Cortex of kidney (tissue), 1 donor: ENCODE measurements at places on chromosomes 13 and 19.

DNA sequence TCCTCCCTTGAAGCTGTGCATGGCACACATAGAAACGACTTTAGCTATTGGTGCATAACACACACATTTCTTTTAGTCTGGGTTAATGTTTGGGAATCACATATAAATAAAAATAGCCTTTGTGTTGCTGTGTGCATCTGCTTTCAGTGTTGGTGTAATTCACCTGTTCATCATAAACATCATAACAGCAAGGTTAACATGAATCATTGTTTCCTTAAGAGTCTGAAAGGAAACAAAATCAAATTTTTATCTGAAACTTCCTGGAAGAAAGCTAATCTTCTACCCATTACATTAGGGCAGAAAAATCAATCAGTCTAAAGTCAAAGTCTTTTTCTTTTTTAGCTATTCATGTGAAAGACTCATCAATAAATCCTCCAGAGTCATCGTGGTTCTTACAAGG, 35.0 kb upstream of the TNFSF11 start:
- DNase-seq = no peak

DNA sequence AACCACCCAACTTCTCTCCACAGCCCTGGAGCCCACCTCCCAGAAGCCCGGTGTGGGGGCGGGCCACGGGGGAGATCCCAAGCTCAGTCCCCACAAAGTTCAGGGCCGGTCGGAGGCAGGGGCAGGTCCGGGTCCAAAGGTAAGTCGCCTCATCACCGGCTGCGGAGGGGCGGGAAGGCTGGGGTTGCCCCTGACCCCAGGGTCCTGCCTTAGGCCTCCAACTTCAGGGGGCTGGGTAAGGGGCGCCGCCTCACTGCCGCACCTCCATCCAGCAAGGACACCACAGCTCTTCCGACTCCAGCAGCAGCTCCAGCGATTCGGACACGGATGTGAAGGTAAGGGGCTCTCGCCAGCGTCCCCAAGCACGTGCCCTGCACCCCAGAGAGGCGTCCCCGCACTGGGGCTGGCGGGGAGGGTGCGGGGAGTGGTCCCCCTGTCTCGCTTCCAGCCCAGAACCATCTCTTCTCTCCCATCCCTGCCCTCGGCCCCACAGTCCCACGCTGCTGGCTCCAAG, 358 bp downstream of the C19orf33 start:
- DNase-seq = no peak

- no peak for DNase-seq
Measured at GRCh38 chr19:55398200-55398925, 9.2 kb downstream of the UBE2S start.

GRCh38 chr13:24713022-24713421, 32.8 kb downstream of the ATP12A start:
- DNase-seq = no peak

DNA sequence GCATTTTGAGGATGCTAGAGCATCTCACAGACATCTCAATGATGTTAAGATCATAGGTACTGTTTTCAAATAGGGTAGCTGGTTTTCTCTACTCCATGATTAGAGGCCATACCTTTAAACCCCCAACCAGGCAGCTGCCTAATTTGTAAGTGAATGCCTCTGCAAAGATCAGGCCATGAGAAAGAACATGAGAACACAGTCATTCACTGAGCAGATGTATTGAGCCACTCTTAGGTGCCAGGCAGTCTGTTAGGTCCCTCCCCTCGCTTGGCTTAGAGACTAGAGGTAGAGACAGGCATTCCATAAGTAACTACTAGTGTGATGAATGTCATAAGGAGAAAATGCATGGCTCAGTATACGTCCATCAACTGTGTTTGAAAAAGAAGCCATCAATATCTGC, 410.0 kb downstream of the FGF9 start:
- no peak for DNase-seq

GRCh38 chr19:14542711-14543328, 13.4 kb downstream of the TECR start:
- DNase-seq = no peak

GRCh38 chr19:11507370-11508078, 1.9 kb upstream of the ZNF653 start:
- no peak for DNase-seq

- DNase-seq = no peak
Measured at GRCh38 chr13:97344265-97345175, 89.4 kb upstream of the RAP2A start.

DNA sequence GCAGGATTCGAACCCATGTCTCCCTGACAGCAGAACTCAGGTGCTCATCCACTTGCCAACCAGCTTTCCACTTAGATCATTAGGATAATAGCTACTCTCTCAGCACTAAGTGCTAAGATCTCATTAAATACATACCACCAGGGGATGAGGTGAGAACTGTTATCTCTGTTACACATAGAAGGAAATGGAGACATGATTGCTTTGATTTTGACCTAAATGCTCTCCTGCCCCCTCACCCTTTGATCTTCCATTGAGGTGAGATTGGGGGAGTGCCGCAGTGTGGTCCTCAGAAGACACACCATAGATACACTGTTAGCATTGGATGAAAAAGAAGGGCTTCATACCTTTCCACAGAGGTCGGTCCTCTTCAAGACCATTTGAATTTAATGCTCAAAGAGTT, 38.9 kb upstream of the NPAS1 start:
- no peak for DNase-seq

DNA sequence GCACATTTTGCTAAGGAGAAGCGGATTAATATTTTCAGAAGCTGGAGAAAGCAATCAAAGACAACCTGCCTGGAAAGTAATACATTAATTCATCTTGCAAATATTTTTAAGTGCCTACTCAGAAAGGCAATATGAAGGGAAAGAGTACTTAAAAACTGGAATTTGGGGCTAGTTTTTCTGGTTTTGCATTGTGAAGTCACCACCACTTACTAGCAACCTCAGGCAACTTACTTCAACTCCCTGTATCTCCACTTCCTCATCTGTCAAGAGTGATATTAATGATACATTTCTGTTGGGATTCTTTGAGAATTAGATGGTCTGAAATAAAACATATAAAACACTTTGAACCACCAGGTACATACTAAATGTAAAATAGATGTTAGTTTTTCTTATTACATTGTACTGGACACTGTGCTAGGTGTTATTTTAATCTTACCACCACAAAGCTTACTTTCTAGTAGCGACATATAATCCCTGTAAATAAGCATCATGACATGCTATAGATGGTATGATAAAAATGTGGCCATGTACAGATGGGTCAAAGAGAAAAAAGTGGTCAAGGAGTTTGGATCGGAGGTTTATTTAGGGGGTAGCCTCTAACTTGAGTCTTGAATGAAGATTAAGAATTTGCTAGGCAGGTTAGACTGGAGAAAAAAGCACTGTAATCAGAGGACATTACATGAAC, 101.2 kb downstream of the SPRY2 start:
- DNase-seq = no peak

- no peak for DNase-seq
Measured at GRCh38 chr19:5289060-5289990, 51.3 kb downstream of the PTPRS start.

DNA sequence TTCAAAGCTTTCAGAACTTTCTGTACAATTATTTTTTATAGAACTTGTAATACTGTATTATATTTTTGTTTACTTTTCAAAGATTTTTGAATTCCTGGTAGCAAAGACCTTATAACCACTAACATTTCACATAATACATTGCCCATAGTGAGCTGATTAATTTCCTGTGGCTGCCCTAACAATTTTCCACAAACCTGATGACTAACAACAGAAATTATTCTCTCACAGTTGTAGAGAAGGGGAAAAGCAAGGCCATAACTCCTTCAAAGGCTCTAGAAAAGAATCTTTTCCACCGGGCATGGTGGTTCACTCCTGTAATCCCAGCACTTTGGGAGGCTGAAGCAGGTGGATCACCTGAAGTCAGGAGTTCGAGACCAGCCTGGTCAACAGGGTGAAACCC, 19.1 kb downstream of the KLF12 start:
- no peak for DNase-seq

DNA sequence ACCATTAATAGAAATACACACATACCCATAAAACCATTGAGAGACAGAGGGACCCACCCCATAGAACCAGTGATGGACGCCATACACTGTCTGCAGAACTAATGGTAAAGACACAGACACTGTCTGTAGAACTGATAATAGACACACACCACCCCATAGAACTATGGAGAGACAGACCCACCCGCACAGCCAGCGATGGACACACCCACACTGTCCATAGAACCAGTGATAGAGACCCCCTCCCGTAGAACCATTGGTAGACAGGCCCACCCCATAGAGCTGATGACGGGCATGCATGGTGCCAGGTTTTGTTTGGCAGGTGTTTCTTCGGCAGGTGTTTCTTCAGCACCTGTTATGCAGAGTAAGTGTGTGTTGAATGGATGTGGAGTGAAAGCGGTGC, 88.3 kb upstream of the TEX29 start:
- no peak for DNase-seq

- DNase-seq = no peak
Measured at GRCh38 chr19:29999490-29999889, 57.5 kb downstream of the URI1 start.

GRCh38 chr19:39407660-39408391, 1.2 kb downstream of the ZFP36 start:
- DNase-seq = no peak

GRCh38 chr13:57286511-57287098, 119.6 kb downstream of the PRR20E start:
- no peak for DNase-seq

- no peak for DNase-seq
Measured at GRCh38 chr19:29277102-29277501, 64.2 kb upstream of the UQCRFS1 start.

DNA sequence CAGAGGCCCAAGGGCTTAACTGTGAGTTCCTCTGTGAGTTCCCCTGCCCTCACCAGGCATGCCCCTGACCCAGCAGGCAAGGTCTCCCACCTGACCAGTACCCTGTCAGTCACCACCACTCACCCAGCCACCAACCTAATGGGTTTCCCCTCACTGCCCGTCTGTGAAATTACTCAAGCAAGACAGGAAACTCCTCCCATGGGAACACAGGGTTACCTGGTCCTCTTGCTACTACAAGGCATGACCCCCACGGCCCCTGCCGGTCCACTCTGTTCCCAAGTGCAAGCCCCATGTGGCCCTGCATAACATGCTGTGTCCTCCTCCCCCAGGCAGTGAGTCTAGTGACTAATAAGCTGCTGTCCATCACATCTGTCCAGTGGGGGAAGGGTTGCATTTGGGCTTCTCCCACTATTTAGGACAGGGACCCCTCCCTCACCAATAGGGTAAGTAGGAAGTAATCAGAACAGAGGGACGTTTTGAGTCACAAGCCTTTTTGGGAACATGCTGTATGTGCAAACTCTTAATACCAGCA, 8.0 kb upstream of the DHRS12 start:
- DNase-seq = no peak

DNA sequence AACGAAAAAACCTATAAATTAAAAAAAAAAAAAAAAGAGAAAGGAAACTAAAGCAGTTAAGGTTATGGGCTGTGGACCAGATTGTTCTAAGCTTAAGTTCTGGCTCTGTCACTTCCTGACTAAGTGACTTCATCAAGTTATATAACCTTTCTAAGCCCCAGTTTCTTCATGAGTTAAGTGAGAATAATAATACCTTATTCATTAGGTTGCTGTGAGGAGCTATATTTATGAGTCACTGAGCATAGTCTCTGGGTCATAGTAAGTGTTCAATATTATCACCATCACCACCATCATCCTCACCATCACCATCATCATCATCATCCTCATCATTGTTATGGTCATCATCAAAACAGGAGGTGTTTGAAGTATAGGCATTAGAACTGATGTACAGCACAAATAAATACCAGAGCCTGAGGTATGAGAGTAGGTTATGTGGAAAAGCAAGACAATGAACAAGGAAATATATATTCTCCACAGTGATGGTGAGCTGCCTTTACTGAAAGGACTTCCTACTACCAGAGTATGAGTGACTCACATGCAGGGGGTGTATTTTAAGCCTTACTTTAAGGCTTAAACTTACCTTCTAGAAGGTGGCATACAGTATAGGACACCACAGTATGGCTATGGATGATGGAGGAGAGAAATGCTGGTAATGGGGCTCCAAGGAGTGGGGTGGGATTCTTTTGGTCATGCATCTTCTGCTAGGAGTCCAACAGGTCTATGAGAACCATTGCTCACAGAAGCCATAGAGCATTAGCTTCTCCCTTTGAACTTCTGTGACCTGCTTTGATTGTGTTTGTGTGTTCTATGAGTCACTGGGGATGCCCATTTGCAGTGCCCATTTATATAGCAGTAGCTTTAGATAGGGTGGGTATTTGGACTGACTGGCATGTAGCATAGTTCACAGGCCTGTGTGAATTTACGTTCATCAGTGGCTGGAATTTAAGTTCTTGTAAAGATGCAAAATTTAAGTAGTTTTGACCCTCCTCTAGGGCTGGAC, 104.4 kb downstream of the KLF5 start:
- DNase-seq = no peak

DNA sequence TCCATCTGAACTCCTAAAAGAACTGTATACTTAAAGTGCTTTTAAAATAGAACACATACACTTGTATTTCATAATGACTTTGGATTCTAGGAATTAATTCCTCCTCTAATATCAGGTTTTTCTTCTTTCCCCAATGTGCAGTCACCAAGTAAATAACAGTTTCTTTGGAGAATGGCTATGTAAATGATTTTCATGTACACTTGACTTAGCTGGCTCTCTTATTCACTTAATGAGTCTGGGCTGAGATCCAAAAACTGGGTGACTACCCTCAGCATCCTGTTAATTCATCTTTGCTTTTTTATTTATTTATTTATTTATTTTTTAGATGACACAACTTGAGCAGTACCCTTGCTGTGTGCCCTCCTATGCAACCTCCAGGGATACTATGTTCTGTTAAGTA, 1003.7 kb downstream of the SLITRK1 start:
- DNase-seq = no peak

GRCh38 chr13:112071102-112071722, 4.3 kb downstream of the SOX1 start:
- DNase-seq = no peak

DNA sequence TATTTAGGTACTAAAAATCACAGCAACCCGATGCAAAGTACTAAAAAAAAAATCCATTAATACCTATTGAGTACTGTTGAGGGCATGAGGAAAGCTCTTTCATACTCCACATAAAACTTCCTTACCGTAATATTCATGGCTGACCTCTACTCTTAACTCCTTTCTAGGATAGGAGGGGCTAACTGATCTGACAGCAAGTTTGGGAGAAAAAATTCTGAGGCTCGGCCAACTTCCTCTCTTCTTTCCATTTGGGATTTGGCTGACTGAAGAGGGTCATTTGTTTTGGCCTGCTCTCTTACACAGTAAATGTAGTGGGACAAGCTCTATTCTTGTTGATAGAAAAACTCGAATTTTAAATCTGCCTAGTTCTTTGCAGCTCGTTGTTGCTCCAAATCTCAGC, 9.4 kb upstream of the USPL1 start:
- no peak for DNase-seq
